ENCODE measurements at places on chromosomes 3 and 15. TPM values are rescaled to one million over a fixed set of nuclear protein-coding genes. Genes with fewer than 3 reads are reported as not detected.

ATP10A gene
- total RNA-seq = 9.6 TPM

LRRC31 gene
- not detected for total RNA-seq

COX17 gene
- 77.0 TPM for total RNA-seq

NPAP1 gene
- total RNA-seq = under 0.01 TPM

KNL1 gene
- 26.9 TPM for total RNA-seq

SKOR1 gene
- total RNA-seq = 1.1 TPM

MITF gene
- 22.0 TPM for total RNA-seq

TMEM212 gene
- not detected for total RNA-seq

MST1R gene
- 1.4 TPM for total RNA-seq

GOLGA6A gene
- not detected for total RNA-seq

ECE2 gene
- not detected for total RNA-seq

TTLL13 gene
- total RNA-seq = not detected

TRPM1 gene
- not detected for total RNA-seq

RPP25 gene
- 33.1 TPM for total RNA-seq

XPC gene
- total RNA-seq = 38.8 TPM

TRAT1 gene
- not detected for total RNA-seq

GOLGA8J gene
- total RNA-seq = not detected

GTF2A2 gene
- 71.8 TPM for total RNA-seq

SLC28A2 gene
- not detected for total RNA-seq

MYRIP gene
- total RNA-seq = not detected

ARPP19 gene
- 86.6 TPM for total RNA-seq

CAMK2N2 gene
- total RNA-seq = 0.23 TPM

OR5H15 gene
- total RNA-seq = not detected

MFSD1 gene
- total RNA-seq = 30.0 TPM

UTS2B gene
- total RNA-seq = not detected

CHRM5 gene
- total RNA-seq = not detected

DLL4 gene
- total RNA-seq = 0.21 TPM

KLHL6 gene
- total RNA-seq = not detected

LRTM1 gene
- not detected for total RNA-seq

CLDN18 gene
- not detected for total RNA-seq

ENTPD3 gene
- not detected for total RNA-seq

SAMD7 gene
- not detected for total RNA-seq

GNB4 gene
- 11.9 TPM for total RNA-seq

DZIP3 gene
- total RNA-seq = 9.0 TPM

TAGLN3 gene
- 10.9 TPM for total RNA-seq

LEKR1 gene
- 1.2 TPM for total RNA-seq

NLGN1 gene
- total RNA-seq = 12.6 TPM

GXYLT2 gene
- 21.3 TPM for total RNA-seq

ZNF501 gene
- 1.4 TPM for total RNA-seq

HMG20A gene
- 30.0 TPM for total RNA-seq

RETNLB gene
- not detected for total RNA-seq

PPP1R14D gene
- not detected for total RNA-seq

ARGFX gene
- not detected for total RNA-seq

PPM1L gene
- total RNA-seq = 1.6 TPM

DHFR2 gene
- total RNA-seq = 3.8 TPM

NRROS gene
- total RNA-seq = 1.4 TPM

NTRK3 gene
- total RNA-seq = 0.05 TPM

CYP8B1 gene
- 0.11 TPM for total RNA-seq

RBP2 gene
- total RNA-seq = not detected

SCAMP5 gene
- 8.6 TPM for total RNA-seq

PAQR9 gene
- not detected for total RNA-seq

SPINK8 gene
- total RNA-seq = not detected

ANKUB1 gene
- not detected for total RNA-seq

ISLR gene
- total RNA-seq = 0.08 TPM

Data from A375 (cell line).